ENCODE measurements at places on chromosomes 1 and 21.

- DNase-seq, result no peak
Observed at GRCh38 chr1:154547105-154547732, 11.2 kb downstream of the UBE2Q1 start.

DNA sequence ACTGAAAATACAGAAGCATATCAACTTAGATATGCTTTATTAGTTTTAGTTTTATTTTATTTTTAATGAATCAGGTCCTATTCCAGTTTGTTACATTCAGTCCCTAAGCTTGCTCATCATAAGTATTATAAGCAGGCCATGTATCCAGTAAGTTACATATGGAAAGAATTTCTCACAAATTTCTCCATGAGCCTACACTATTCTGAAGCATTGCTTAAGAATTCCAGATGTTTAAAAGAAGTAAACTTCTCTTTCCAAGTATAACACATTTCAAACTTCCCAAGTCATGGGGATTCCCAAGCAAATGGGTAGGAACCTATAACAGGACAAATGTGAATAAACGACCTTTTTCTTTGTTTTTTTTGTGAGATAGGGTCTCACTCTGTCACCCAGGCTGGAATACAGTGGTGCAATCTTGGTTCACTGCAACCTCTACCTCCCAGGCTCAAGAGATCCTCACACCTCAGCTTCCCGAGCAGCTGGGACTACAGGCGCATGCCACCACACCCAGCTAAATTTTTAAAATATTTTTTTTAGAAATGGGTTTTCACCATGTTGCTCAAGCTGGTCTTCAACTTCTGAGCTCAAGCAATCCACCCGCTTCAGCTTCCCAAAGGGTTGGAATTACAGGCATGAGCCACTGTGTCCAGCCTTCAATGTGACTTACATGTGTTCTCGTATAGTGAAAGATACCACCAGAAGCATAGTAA is 39.0 kb downstream of the ST7L start:
- no peak for DNase-seq

GRCh38 chr1:183318433-183318832 is 99.7 kb downstream of the NMNAT2 start:
- no peak for DNase-seq

DNA sequence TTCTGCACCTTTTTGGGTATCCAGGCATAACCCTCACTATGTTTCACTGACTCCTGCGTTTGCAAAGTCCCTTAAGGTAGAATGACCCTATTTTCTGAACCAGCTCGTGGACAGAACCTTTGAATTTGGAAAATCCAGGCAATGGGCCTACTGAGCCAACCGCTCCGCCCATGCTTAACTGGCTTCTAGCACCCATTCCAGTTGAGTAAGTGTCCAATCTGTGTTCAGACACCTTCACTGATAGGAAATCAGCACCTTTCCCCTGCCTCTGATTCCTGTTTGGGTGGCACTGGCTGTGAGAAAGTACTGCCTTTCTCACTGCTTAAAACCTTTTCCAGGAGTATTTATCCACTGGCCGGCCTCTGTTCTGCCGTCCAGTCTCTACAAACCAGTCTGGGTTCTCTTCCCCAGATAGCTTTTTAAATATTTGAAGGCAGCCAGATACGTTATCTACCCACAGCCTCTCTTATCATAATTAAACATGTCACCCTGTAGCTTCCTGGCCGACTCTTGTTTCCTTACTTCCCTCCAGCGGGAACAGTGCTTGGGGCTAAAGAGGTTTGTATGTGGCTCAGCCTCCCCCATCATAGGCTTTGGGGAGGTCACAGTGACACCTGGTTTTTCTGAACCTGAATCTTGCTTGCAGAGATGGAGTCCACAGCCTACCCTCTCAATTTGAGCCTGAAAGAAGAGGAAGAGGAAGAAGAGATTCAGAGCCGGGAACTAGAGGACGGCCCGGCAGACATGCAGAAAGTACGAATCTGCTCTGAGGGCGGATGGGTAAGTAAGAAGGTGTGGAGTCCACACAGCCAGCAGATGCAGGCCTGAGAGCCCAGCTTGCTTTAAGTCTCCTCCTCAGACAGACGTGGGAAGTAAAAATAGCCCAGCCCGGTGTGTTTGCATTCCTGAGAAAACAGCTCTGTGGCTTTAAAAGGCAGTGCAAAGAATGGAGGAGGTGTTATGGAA is 1.3 kb downstream of the POGK start:
- DNase-seq, result no peak

All from NCI-H2029 treated with DMSO at 0.1 percent for 48 hours (cell line).